ENCODE measurements at places on chromosomes 7 and 10. TPM values are rescaled to one million over a fixed set of nuclear protein-coding genes. Genes with fewer than 3 reads are reported as not detected.

DNA sequence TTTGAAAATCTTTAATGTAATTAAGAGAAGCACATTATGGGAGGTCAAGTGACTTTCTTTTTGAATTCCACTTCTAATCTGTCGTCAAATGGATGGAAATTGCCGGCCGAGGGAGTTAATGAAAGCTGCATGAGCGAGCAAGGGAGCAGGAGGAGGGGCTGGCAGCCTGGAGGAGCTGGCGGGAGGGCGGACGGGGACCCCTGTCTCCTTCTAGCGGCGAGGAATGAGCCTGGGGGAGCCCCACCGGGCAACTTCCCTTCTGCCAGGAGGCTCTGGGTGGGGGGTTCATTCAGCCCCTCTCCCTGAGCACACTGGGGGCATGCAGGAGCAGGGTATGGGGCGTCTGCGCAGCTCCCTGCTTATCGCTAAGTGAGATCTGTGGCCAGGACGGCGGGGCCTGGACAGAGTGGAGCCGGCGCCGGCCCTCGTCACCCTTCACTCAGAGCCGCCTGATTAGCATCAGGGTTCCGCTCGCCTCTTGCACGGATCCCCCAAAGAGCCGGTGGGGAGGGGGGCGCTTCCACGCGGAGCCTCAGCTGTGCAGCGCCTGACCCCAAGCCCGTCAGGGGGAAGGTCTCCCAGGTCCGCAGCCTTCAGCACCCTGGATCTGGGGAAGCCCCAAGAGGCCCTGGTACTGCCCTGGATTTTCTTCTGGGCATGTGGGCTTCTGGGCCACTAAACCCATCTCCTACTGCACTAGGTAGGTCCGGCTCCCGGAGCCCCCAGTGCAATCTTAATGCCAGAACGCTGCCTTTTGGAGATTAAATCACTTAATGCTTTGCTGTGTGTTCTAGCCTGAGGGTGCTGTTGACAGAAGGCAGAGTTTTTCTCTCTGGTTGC is 680.8 kb downstream of the LRMDA start:
- no peak for DNase-seq

GRCh38 chr7:127252377-127252713 is 396 bp downstream of the GRM8 start:
- DNase-seq, result no peak

DNA sequence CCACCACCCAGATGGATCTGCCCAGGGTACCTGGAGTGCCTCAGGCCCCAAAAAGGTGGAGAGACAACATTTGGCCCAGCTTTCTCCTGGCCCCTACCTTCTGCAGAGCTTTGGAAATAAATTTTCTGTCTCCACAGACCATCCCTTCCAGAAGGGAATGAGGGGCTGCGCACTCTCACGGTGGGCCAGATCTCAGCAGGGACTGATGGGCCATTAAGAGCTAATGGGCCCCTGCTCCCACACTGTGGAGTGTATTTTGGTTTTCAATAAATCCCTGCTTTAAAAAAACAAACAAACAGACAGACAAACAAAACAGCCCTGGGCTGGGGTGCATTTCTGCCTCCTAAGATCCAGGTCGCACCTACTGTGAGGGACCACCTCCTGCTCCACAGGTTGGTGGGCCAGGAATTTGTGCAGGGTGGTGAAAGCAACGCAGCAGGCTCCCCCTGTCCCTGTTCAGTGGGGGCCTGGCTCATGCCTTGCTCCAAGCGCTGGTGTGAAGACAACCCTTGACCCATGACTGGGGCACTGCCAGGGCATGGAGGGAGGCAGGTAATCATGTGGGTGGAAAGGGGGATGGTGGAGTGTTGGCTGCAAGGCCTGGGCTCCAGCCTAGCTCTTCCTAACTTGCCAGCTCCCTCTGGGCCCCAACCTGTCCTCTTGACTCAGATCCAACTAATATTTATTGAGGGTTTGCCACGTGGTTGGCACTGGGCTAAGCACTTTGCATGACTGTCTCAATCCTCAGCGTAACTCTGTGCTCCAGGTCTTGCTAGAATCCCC is 88.5 kb downstream of the COL13A1 start:
- no peak for DNase-seq

DNA sequence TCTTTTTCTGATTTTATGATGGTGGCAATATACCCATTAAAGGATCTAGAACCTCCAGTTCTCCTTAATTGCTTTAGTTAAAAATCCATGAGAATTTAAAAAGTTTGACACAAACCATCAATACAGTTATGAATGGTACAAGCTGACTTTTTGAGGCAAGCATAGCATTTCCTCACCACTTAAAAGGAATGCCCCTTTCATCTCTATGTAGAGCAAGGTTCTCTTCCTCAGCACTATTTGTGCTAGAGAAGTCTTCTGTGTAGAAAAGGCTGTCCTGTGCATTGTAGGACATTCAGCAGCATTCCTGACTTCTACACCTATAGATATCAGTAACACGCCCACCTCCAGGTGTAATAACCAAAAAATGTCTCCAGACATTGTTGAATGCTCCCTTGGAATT is 67.3 kb downstream of the AHR start:
- no peak for DNase-seq

DNA sequence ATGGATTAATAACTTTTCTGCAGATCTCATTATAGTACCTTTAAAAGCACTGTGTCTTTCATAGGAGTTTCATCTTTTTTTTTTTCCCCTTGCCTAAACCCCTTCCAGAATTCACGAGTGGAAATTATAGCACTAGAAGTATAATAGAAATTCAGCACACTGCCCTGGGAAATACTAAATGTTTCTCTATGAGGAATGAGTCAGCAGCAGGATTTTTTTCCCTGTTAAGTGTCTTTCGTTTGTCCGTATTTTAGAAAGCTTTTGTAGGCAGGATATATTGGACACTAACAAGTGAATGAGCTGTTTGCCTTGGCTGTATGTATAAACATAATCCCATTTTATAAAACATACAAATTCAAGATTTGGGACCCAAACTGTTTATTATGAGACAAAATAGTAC is 105.8 kb downstream of the EXOC4 start:
- DNase-seq, result no peak

- DNase-seq, result no peak
Observed at GRCh38 chr10:86061278-86062197, 305.1 kb downstream of the GRID1 start.

- no peak for DNase-seq
Observed at GRCh38 chr7:36925207-36925606, 200.9 kb upstream of the AOAH start.

- DNase-seq, result peak; percentile 71
Observed at GRCh38 chr7:157690833-157691585, 354.2 kb downstream of the DNAJB6 start.

GRCh38 chr7:101671371-101672356 is 42.6 kb upstream of the MYL10 start:
- DNase-seq, result no peak

- no peak for DNase-seq
Observed at GRCh38 chr10:96319754-96320474, 15.7 kb downstream of the DNTT start.

The STOX1 gene
- total RNA-seq, result 11.7 TPM

The UPK3BL2 gene
- total RNA-seq, result 8.7 TPM

The HOXA4 gene
- 4.3 TPM for total RNA-seq

The HIF1AN gene
- total RNA-seq, result 11.3 TPM
